Activated CD4-positive, alpha-beta T cell treated with anti-CD3 and anti-CD28 coated beads, Interleukin-2, amount 10 ng/mL, durations not matched to agents 24 days and 14 days (primary cell): ENCODE measurements at places on chromosomes 4 and X.

DNA sequence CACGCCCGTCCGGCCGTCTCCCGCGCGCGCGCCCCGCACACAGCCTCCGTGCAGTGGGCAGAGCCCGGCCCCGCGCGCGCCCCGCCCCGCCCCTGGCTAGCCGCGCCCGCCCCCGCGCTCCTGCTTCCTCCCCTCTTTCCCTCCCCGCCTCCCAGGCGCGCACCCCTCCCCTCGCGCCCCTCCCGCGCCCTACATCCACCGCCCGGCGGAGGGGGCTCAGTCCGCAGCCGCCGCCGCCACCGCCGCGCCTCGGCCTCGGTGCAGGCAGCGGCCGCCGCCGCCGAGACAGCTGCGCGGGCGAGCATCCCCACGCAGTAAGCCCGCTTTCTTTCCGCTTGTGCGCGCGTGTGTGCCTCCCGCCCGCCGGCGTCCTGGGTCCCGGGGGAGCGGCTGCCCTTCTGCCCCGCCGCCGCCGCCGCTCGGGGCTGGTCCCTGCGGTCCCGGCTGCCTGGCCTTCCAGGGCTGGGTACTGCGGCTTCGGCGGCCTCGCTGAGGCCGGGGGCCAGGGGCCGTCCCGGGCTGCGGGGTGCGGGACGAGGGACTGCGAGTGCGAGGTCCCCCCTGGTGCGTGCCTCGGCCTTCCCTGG lies at the start of gene FHL1:
Gene FHL1 (plus strand): TSS at position 219 of the 587 bp plus-strand sequence.
- DNase-seq, result peak; percentile 83

- no peak for DNase-seq
These were observed 55.9 kb downstream of the STOX2 start for GRCh38 chr4:183960962-183961541.

DNA sequence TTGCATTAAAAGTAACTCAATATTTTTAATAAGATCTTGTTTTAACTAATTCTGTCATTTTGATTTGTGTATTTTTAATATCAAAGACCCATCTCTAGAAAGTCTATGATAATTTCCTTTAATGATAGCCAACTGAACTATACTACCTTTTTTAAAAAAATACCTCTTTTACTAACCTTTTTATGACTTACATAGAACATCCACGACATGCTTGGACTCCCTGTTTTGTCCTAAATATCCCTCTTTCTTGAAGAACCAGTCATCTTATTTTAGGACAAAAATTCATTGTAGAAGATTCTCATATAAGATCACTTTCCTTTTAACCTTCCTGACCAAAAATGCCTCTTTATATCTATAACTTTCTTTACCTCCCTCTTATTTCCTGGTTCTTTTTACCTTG lies 76.8 kb upstream of the GC start:
- no peak for DNase-seq

GRCh38 chrX:8879750-8880149 lies 78.6 kb upstream of the FAM9A start:
- peak; percentile 68 for DNase-seq

DNA sequence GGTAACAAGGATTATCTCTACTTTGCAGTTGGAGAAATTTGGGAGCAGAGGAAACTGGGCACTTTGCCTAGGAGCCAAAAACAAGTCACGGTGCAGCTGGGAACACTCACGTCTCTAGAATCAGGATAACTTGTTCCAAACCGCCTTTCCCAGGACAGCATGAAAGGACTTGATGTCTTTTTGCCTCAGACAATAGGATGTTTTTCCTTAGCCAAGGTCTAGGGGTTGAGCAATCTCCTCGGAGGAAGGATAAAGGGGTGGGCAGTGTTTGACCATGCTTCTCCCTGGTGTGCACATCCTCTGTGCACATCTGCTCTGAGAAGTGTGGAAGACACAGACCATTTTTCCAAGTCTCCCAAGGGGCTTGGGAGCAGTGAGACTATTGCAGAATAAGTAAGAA lies 1.7 kb upstream of the SPARCL1 start:
- DNase-seq, result no peak

DNA sequence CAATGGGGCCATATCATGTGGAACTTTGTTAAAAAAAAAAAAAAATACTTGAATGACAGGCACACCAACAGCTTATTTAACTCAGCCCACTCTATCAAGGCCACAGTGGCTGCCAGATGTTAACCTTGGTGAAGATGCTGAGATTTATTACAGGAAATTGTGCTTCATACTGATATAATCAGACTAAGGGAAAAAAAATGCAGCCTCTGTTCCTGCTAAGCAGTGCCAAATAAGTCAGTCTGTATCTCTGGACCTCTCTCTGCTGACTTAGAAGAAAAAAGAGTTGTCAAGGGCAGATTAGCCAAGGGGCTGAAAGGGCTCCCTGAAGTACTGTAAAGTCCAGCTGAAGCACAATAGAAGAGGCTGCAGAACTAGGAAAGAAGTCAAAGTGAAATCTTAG lies 677.7 kb upstream of the HTR2C start:
- no peak for DNase-seq

DNA sequence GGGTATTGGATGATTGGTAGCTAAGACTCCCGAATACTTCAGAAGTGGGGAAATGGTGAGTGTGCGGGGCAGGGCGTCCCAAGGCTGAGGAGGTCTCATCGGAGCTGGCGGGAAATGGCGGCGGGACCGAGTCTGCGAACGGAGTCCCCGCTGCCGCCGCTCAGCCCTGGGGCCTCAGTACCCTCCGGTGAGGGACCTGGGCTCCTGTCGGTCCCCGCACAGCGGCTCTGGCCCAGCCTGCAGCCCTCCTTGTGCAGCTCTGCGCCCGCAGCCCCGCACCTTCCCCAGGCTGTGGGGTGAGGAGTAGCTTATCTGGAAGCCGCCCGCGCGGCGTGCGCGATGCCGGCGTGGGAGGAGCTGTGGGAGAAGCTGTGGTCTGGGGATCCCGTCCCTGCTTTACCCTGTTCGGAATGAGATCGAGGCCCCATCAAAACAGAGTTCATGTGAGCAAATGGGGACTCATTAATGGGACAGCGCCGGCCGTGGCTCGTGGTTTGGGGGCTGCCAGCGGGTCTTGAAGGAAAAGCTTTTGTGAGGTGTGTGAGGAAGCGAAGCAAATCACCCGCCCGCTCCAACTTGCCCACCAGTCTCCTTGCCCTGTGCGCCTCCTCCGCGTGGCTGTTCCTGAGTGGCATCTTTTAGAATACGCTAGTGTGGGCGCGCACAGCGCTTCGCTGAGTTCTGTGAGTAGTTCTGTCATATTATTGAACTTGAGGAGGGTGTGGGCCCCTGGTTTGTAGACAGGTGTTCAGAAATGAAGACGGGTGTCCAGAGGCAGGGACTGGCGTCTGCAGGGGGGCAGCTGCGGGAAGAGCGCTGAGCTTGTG lies 531 bp downstream of the ZNF141 start:
- DNase-seq, result peak; percentile 85

DNA sequence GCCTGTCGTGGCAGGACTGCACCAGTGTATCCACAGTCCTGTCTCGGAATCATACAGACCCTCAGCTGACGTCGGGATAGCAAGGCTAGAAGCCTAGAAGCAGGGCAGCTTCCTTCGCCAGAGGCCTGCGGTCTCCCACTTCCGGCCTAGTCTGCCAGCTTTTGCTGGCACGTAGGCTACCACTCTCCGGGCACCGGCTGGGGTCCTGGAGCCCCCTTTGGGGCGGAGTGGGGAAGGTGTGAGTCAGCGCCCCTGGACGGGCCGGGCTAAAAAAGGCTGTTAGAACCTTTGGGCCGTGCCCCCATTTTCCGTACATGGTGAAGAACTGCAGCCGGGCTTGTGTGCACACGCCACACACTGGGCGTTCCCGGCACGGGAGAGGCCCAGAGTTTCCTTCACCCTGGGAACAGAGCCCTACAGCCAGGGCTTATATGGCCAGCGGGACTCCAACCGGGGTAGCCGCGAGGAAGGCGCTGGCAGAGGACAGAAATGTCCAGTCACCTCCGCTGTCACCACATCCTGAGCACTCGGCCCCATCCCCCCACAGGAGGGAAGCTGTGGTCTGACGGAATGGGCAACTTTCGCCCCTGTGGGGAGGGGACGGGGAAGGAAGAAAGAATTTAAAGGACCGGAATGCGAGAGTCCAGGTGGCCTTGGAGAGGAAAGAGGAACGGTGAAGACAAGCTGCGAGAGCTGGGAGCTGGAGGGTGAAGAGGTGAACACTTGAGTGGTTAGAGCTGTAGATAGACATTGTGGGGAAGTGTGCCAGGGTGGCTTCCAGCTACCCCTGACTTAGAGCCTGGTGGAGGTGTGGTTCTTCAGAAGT lies 4.6 kb downstream of the MAGIX start:
- peak; percentile 86 for DNase-seq

DNA sequence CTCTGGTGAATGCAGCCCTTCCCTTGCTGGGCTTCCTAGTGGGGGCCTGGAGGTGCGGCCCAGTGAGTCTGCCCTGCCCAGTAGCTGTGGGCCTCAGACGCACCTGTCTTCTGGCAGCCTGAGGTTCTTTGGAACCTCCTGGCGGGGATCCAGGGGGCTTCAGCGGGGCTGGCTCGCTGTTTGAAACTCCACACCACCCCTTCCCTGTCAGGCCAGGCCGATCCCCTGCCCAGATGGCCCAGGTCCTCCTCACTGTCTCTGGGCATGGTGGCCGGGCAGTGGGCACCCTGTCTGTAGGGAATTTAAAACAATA lies 10.7 kb upstream of the NKX1-1 start:
- DNase-seq, result peak; percentile 37

GRCh38 chr4:137635601-137636000 lies 103.3 kb upstream of the PCDH18 start:
- no peak for DNase-seq

GRCh38 chr4:148780426-148781005 lies 338.3 kb upstream of the NR3C2 start:
- DNase-seq, result no peak

DNA sequence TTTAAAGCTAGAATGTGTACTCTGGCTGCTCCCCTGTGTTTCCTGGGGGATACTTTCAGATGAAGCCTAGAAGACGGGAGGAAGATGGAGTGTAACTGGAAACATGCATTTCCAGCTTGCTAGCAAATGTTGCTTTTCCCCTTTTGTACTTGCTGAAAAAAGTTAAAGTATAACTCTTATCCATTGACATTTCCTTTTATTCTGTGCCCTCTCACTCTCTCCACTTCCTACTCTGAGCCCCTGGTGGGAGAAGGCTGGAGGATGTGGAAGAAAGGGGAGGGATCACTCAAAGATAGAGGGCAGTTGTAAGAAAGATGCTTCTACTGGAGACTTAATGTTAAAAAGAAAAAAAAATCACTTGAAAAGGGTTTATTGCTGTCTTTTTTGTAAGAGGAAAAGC lies 396.5 kb downstream of the DTHD1 start:
- no peak for DNase-seq

DNA sequence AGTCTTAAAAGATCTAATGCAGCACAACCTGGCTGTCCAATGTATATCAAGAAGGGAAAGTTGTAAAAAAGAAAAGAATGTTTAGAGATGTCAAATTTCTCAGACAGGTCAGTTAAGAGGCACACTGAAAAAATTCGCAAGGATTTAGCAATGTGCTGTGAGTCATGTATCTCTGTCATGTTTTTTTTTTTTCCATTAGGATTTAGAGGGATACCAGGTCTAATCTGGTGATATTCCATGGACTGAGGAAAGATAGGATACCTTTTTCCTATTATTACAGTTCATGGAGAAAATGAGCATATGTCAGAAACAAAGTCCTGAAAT lies 815.4 kb upstream of the PCDH10 start:
- DNase-seq, result no peak

- no peak for DNase-seq
These were observed 114.3 kb downstream of the CPEB2 start for GRCh38 chr4:15116509-15117079.

DNA sequence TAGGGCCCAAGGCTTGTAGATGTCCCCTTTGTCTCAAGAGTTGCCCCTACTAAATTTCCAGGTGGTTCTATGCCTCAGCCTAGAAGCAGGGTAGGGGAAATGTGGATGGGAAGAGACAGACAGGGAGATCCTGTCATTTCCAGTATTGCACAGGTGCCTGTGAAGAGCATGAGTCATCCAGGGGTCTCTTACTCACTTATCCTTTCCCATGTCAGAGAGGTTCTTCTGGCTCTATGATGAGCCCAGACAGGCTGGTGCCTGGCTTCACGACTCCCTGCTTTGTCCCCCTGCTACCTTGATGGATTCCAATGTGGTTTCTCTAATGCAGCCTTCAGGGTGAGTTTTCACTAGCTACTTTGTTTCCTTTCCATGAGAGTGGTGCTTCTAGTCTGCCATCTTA lies 35.2 kb upstream of the DDX60 start:
- no peak for DNase-seq

DNA sequence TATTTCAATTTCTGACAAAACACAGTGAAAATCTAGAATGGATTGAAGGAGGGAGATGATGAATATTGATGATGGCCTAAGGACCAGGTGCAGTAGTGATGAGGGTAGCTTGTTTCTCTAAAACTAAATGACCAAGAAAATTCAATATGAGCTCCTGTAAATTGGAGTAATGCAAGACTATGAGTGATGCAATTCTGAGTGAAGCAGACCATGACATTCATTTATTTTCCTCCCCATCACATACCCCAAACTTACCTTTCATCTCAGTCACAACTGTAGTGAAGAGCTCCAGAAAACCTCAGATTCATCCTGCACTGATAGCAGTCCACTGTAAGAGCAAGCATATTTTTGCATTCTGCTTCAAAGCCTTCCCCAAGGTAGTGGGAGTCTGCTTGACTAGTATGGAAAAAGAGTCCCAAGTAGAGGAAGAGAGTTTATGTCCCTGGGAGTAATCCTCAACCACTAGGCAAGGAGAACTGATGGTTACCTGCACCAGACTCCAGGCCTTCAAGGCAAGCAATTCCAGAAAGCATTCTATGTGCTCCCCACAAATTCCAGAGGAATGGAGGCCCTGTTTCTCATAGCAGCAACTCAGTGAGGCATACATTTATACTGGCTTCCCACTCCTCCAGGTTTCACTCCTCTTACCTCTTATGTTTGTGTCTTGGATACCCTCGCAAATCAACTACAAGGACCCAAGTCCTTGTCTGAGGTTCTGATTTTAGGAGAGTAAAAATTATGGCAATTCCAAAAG lies 47.2 kb downstream of the CXCL1 start:
- no peak for DNase-seq

GRCh38 chr4:76012388-76012801 lies 5.1 kb upstream of the CXCL9 start:
- DNase-seq, result no peak

DNA sequence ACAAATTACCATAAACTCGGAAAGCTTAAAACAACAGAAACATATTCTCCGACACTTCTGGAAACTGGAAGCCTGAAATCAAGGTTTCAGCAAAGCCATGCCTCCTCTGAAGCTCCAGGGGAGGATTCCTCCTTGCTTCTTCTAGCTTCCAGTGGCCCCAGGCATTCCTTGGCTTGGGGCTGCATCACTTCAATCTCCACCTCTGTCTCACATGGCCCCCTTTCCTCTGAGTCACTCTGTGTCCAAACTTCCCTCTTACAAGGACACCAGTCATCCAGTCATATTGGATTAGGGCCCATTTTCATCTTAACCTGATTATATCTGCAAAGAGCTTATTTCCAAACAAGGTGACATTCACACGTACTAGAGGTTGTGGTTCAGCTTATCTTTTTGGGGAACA lies 17.3 kb downstream of the PARM1 start:
- DNase-seq, result no peak

DNA sequence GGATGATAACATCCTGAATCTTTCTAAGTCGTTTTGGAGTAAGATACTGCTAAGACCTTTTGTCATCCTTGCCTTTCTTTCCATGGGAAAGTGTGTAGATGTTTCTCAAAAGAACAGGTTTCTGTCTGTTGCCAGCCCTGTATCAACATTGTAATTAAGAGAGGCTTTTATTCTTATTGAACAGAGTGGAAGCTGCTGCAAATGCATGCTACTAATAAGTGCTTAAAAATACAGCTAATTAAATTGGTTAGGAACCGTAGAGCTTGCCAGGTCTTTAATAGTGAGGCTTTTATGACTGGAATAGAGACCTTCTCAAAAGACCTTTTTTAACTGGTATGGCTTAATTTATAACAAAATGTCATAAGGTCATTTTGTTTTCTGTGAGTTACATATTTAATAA lies 34.4 kb downstream of the INTU start:
- no peak for DNase-seq
